ENCODE measurements at places on chromosomes 12 and 14.

DNA sequence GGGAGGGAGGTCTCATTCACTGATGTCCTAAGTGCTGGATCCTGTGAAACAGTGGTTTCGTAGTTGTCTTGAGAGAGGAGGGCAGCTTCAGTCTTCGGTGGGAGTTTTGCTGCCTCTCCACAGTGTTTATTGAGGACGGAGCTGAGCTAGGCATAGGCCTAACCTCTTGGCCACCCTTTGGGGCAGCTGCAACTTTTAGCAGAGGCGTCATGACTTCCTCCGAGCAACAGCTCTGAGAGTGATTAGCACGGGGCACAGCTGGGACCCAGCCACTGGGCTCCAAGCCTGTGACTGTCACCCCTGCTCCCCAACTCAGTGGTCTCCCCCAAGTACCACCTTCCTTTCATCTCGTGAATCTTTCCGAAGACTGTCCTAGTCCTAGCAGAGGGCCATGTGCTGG is 139.9 kb upstream of the NCOR2 start:
- no peak for DNase-seq

GRCh38 chr14:31949709-31950108 is 127.4 kb upstream of the ARHGAP5 start:
- DNase-seq = no peak

GRCh38 chr14:21077672-21078071 is 7.6 kb downstream of the ARHGEF40 start:
- DNase-seq = no peak

- DNase-seq = no peak
Observed at GRCh38 chr14:56168007-56168616, 49.9 kb downstream of the PELI2 start.

- DNase-seq = no peak
Observed at GRCh38 chr12:52627395-52628110, 9.2 kb upstream of the KRT73 start.

All from stimulated activated CD4-positive, alpha-beta T cell treated with anti-CD3 and anti-CD28 coated beads, Interleukin-15, amount 100 ng/mL, for 48 hours (primary cell).